Lung (tissue), 17 donors: ENCODE measurements at places on chromosomes 5 and 9. TPM values are rescaled to one million over a fixed set of nuclear protein-coding genes. Genes with fewer than 3 reads are reported as not detected.
A peak's percentile ranks its signal among the peaks of the same experiment; 100 is the strongest.

DNA sequence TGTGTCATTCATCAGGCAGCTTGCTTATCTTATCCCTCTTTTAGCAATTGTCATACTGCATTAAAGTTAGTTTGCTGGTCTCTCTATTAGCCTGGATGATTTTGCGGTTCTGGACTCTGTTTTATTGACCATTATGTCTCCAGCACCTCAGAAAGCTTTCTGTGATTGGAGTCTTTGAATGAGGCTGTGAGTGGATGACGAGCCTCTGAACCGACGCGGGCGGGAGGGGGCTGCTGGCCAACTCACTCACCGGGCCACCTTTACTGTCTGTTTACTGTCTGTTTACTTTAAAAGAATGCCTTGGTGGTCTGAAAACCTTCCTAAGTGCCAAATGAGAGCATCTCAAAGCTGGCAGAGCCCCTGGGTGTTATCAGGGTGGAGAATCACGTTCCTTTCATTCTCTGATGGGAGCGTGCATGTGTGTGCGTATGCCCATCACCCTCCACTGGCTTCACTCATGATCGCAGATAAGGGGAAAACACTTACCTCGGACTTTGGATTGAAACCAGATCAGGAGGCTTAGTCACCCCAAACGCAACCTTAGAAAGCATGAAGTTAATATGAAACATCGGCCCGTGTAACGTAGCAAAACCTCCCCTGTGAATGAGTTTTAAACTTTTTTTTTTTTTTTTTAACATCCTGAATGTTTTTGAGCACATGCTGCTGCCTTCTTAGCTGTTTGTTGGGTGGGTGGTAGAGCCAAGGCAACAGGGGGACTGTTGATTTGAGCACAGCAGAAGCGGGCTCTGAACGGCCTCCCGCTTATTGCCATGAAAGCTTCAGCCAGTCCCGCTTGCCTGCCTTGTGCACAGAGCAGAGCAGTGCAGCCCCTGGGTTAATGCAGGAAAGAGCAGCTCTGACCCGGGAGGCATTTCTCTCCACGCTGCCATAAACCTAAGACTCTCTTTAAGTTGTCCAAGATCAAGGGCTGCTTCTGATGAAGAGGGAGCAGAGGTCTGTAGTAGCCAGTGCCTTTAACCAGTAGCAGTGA, 173.6 kb downstream of the GADD45G start:
- DNase-seq = peak; percentile 30

GRCh38 chr5:21391506-21391905, 1403.5 kb upstream of the CDH18 start:
- peak; percentile 44 for DNase-seq

DNA sequence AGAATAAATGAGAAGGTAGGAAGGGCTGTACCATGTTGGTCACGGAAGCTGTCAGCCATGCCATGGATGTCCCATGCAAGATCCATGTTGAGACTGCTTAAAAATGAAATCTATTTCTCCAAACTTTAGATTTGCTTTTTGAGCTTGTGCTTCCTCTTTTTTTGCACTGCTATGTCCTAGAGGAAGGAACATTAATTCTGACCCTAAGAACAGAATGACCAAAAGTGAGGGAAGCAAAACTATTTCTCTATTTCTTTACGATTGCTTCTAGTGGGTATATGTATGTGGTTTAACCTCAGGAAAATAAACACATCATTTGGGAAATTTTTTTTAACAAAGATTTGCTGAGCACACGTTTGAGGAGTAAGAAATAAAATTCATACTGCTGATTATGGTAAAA, 84.6 kb downstream of the USP20 start:
- DNase-seq = no peak

IRX1 gene
- 3.6 TPM for polyA plus RNA-seq
